Dorsolateral prefrontal cortex (tissue), 122 donors: ENCODE measurements at places on chromosomes 2 and 18. TPM values are rescaled to one million over a fixed set of nuclear protein-coding genes. Genes with fewer than 3 reads are reported as not detected.

DOK1 gene
- total RNA-seq, result 9.7 TPM

PPIL3 gene
- 36.2 TPM for total RNA-seq

DNA sequence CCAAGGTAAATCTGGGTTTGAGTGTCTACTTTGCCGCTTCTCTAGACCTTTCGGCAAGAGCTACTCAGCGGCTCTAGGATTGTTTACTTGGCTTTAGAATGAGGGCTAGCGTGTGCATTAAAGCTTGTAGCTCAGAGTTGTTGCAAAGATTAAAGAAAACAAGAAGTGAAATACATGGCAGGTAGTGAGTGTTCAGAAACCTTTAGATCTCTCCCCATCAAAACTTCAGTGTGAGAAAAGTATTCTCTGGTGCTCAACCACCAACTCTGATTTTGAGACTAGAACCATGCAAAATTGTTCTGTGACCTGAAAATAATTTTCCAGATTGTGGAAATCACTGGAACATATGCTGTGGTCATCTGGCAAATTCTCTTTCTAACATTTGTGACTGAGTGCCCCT is 512.0 kb downstream of the CMPK2 start:
- no peak for DNase-seq

- no peak for DNase-seq
These were observed 356.8 kb downstream of the NR4A2 start for GRCh38 chr2:155975734-155976133.

GRCh38 chr2:6423157-6423556 is 442.6 kb downstream of the CMPK2 start:
- DNase-seq, result no peak

DNA sequence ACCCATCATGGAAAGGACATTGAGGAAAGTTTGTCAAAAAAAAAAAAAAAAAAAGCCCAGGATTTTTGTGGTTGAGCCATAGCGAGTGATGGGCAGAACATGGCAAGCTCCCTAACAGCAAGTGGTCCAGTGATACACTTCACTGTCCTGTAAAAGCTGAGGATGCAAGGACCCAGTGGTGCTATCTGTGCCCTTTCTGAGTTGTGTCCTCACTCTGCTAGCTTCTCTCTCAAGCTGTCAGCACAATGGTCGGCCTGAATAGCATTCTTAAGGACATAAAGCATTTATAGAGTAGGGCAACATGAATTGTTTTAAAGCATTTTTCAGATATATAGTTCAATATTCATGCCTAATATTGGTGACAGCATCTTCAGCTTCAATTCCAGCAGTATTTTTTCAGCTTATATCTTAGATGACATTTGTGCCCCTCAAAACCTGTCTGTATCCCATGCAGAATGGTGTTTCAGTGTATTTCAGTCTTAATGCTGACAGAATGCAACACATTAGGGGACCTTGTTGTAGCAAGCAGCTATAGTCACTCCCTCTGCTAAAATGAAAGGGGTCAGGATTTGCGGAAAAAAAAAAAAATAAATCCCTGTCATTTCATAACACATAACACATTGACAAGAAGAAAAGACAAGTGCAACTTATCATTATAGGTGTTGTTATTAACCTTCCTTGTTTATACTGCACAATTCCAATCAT is 496.7 kb downstream of the THSD7B start:
- no peak for DNase-seq

DNA sequence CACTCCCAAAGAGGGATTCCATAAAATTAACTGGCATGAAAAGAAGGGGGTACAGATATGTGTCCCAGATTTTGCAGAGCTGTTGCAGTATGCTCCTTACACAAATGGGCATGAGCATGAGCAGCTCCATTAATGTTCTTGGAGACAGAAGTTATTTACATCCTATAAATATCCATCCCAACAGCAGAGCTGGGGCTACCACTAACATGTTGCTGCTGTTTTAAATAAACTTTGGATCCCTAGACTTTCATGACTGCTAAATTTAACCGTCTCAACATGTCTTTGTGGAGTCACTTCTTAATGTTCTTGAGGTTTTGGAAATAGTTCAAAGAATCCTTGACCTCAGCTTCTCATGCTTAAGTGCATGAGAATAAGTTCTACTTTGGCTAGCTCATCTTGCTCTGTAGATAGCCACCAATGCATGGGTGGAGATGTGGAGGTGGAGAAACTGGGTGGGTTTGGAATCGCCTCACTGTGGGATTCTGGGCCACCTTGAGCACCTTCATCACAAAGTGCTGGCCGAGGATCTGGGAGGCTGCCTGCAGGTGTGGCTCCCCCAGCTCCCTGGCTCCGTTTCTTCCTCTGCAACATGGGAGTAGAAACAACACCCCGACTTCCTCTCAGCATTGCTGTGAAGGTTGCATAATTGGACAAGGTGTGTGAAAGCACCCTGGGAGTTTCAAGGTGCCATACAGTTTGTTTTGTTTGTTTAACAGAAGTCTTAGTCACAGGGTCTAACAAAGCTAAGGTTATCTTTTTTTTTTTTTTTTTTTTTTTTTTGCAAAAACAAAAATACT is 307.2 kb downstream of the MYCN start:
- no peak for DNase-seq

DNA sequence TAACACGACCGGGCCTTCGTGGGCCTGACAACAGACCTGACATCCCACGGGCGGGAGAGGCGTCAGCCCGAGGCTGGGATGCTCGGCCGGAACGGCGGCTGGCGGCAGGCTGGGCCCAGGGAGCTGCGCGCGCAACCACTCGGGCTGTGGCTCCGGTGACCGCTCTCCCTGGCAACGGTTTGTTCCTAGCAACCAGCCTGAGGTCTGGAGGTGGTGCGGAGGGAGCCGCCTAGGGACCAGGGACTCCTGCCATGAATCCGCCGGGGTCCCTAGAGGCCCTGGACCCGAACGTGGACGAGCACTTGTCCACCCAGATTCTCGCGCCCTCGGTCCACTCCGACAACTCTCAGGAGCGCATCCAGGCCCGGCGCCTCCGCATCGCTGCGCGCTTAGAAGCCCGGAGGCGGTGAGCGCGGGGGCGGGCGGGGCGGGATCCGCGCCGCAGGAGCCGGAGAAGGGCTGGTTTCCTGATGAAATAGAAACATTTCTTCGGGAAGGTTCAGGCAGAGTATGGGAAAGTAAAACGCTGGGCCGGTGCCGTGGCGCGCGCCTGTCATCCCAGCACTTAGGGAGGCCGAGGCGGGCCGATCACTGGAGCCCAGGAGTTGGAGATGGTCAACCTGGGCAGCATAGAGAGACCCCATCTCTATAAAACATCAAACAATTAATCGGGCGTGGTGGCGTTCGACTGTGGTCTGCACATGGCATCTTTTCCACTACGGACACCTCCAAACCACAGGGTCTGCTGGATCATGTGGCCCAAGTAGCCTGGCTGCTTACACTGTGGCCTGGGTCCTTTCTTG is at the start of gene DRC1:
Gene DRC1, plus strand, starts transcription at position 182 of the 803 bp plus-strand sequence. Its CDS starts 70 bp downstream, at position 252.
- peak; percentile 82 for DNase-seq

DNA sequence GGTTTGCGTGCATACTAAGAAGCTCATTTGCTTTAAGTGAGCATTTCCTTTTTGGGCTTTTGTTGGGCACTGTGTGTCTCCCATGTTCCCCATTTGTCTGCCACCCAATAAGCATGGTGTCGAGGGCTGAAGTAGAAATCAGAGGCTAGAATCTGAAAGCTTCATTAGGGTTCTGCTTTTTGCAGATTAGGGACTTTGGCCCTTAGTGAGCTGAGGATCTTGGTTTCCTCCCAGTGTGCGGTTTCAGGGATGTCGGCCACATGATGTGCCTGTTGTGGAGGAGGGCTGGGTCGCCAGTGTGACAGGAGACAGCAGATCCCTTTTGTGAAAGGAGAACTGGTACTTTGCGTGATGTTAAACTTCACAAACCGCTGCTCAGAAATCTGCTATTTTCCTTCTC is 41.1 kb downstream of the PLEKHB2 start:
- no peak for DNase-seq

SERPINB12 gene
- total RNA-seq, result not detected

ANKRD30BL gene
- total RNA-seq, result 22.0 TPM

PAX8 gene
- 0.92 TPM for total RNA-seq

RUFY4 gene
- total RNA-seq, result 0.61 TPM

DNA sequence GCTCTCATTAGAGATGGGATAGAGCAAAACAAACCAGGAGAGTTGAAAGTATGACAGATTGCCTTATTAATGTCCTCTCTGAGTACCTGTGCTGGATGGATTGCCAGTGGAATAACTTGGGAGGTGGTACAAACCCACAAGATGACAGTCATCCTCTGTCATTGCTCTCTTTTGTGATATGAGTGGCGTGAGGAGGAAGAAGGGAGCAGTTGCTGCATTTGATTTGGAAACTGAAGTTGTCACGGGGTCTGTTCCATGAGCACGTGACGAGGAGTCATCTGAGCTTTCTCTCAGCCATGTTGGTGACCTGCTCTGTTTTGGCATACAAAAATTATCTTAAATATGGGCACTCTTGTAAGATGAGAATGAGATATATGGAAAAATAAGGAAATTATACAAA is 204.9 kb downstream of the FAM210A start:
- DNase-seq, result no peak

DNA sequence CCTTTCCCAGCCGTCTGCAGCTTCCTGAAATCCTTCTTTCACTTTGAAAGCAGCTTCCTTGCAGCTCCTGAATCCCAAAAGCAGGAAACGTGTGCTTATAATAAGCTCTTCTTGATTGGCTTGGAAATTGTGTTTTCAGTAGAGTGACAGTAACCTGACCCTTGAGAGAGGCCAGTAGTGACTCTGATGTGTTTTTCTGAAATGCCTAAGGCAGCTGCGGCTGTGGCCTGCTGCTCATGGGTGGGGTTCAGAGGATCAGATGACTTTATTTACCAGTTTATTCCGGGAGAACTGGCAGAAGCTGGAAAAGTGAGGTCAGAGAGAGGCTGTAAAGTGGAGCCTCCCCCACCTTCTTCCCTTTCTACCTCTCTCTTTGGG is 31.9 kb upstream of the RPIA start:
- no peak for DNase-seq

RND3 gene
- total RNA-seq, result 7.6 TPM

CDK5R2 gene
- total RNA-seq, result 71.7 TPM

KRTCAP3 gene
- 2.3 TPM for total RNA-seq

DNA sequence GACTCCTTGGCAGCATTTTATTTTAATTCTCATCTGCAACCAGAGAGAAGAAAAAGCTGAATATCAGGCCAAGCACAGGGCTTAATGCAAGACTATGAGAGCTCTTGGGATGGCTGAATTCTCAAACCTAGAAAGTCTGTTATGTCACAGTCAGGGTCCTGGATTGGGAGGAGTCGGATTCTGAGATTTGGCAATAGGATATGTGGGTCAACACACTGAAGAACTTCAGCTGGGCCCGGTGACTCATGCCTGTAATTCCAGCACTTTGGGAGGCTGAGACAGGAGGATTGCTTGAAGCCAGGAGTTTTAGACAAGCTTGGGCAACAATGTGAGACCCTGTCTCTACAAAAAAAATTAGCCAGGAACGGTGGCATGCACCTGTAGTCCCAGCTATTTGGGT is 102.4 kb downstream of the COL3A1 start:
- DNase-seq, result no peak

DNA sequence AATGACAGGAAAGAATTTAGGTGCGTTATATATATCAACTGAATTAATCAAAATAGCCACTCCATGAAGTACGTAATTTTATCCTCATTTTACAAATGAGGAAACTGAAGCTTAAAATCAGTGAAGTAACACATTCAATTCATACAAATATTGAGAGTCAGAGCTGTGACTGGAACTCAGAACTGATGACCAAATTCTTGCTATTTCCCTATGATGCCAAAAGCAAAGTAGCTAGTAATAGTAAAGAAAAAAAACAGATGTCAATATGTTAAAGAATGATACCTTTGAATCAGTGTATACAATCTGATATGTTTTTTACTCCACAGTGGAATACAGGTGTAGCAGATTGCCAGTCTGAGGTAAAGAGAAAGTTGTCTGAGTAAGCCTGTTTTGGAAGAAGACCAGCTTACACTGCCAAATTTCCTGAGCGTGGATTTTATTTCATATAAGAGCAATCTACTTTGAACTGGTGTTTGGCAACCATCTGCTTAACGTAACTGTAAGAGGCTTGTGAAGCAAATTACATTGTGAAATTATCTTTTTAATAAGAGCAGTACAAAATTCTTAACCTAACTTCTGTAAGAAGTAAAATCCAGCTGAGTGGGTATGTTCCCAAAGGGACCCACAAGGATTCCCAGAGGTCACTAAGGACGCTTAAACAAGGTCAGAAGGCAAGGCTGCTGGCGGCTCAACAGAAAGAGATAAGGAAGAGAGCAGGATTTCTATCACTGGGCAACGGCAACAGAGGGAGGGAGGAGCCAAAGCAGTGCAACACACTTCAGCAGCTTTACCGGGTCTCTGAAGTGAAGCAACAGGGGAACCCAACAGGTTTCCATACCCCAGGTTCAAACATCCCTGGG is 85.6 kb downstream of the IKZF2 start:
- no peak for DNase-seq

DNA sequence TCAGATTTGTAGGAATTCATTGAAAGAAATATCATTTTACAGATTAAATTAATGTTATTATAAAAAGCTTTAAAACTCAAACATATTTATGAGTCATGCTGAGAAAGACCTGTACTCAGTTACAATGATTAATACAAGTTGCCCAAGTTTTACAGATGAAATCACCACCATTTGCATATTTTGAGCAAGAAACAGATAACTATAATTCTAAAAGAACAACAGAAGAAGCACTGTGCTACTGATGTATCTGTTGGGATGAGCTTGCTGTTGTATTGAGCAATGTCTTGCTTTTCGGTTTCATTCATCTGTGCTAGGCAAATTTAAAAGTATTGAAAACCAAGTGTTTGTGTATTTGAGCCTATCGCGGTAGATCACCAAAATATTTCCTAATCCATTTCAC is 1589.1 kb upstream of the ZEB2 start:
- no peak for DNase-seq

GRCh38 chr2:164777847-164778461 is 63.7 kb downstream of the COBLL1 start:
- DNase-seq, result no peak

GRCh38 chr2:74413001-74413698 is 8.3 kb downstream of the C2orf81 start:
- DNase-seq, result no peak

- DNase-seq, result no peak
These were observed 193.4 kb downstream of the HAUS1 start for GRCh38 chr18:46297621-46298020.

GRCh38 chr2:118529908-118530599 is 317.4 kb downstream of the EN1 start:
- no peak for DNase-seq

DNA sequence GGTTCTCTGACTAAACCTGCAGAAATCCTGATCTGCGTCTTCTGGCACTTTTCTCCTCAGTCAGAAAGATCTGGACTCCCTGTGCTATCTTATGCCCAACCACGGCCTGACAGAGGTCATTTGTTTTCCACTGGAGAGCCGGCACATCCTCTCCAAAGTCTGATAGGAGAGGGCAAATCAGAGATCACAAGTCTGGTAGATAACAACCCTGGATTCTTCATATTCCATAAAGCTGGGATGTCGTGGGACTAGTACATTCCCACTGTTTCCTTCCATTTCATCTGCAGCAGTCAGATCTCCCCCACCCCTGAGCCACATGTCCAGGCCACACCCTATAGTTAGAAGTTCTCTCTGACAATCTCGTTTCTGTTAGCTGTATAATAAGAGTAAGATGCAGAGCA is 157.0 kb downstream of the MGAT5 start:
- no peak for DNase-seq

- DNase-seq, result no peak
These were observed 285.4 kb upstream of the HS6ST1 start for GRCh38 chr2:128604045-128604444.
